NCI-H1105 treated with DMSO at 0.1 percent for 48 hours (cell line): ENCODE measurements at places on chromosomes 5 and 9.

DNA sequence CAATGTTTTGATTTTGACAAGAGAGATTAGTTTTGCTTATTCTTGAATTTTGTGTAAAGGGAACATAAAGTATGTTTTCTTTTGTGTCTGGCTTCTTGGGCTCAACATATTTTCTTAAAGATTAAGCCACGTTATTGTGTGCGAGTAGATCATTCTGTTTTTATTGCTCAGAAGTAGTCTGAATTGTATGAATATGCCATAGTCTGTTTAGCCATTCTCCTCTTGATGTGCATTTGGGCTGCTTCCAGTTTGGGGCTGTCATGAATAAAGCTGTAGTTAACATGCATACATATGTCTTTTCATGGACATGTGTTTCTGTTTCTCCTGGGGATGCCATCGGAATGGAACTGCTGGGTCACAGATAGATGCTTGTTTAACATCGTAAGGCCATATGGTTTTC is 198.9 kb downstream of the FANCC start:
- no peak for DNase-seq

GRCh38 chr9:21906881-21907280 is 87.3 kb downstream of the CDKN2A start:
- DNase-seq: no peak

DNA sequence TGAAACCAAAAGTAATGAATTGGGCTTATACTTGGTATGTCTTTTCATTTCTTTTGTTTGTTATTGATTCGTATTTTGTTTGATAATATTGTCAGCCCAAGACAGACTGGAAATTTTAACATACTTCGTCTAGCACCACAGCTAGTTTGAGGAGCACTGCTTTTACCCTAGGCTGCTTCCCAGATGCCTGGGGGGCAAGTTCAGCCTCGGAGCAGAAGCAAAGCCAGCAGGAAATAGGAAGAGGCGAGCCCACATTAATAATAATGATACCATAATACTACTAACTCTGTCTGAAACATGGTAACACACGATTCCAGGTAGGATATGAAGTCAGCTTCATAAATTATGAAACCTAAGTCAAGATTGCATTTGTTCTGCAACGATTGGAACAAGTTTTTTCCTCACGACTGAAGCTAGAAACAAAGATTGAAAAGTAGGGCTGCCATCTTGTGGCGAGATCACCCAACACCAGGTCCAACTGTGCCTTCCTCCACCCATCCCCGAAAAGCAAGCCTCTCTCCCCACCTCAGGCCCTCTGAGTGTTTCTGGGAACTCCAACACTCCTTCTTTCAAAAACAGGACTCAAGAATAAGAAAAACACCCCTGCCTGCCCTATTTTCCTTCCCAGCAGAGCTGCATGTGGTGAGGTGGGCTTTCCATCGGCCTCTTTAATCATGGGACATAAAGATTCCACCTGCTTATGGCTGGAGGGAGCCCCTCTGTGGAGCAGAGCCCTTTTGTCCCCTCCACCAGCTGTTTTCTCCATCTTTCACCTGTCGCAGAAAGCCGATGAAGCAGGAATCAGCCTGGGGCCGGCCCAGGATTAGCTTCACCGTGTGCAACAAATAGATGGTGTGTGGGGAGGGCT is 236.4 kb downstream of the CAAP1 start:
- no peak for DNase-seq

DNA sequence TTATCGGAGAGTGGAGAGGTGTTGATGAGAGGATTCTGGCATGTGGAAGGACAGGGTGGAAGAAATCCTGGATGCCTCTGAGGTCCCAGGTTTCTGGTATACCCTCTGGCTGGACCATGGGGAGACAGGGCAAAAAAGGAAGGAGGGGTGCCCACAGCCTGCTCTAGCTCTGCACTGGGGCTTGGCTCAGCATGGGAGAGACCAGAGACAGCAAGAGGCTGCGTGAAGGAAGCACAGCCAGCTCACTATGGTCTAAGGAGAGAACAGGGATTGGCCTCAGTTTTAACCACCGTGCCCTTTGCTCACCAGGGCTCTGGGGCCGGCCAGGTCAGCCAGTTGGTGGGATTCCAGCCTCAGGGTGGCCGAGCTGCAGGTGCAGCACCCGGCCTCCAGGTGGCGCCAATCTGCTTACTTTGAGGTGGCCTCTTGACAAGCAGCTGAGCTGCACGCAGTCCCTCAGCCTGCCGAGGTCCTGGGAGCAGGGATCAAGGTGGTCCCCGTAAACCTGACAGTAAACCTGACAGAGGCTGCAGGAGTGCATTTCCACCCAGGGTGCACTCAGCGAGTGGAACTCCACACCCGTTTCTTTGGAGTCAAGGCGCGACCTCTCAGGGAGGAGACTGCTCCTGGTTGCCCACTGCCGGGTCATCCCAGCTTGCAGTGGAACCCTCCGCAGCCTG is 25.0 kb upstream of the SPTLC1 start:
- peak; percentile 72 for DNase-seq

GRCh38 chr9:26744191-26744965 is 148.2 kb downstream of the CAAP1 start:
- peak; percentile 42 for DNase-seq

- no peak for DNase-seq
Measured at GRCh38 chr9:101209670-101210069, 175.1 kb downstream of the BAAT start.

DNA sequence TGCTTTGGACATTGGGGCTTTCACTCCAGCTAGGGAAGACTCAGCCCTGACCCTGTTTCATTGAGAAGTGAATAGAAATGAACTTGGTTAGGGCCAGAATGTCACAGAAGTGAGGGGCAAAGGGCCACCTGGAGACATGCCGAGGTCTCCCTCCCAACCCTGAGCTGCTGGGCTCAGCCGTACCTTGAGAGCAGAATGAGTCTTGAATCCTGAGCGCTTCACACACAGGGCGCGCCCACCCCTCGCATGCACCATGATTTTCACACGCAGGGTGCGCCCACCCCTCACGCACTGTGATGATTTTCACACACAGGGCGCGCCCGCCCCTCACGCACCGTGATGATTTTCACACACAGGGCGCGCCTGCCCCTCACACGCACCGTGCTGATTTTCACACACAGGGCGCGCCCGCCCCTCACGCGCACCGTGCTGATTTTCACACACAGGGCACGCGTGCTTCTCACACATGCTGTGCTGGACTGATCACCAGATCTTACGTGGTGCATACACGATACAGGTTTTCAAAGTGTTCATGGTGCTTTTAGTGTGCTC is 99.0 kb downstream of the EHMT1 start:
- no peak for DNase-seq

GRCh38 chr5:172456076-172456722 is 1.9 kb upstream of the SH3PXD2B start:
- DNase-seq: no peak

DNA sequence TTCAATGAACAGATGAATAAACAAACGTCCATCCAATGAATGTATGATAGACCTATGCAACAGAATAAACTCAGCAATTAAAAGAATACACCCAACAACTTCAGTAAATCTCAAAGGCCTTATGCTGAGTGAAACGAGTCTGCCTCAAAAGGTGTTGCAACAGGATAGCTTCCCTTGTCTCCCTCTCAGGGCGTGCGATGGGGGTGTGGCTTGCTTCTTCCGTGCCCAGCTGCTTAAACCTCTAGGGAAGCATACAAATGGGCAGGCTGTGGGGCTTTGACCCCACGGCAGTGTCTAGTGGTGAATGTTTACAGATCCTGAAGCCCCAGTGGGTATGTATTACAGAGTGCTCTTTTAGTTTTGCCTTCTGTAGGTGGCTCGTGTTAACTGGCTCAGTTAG is 87.0 kb upstream of the CCL21 start:
- no peak for DNase-seq

DNA sequence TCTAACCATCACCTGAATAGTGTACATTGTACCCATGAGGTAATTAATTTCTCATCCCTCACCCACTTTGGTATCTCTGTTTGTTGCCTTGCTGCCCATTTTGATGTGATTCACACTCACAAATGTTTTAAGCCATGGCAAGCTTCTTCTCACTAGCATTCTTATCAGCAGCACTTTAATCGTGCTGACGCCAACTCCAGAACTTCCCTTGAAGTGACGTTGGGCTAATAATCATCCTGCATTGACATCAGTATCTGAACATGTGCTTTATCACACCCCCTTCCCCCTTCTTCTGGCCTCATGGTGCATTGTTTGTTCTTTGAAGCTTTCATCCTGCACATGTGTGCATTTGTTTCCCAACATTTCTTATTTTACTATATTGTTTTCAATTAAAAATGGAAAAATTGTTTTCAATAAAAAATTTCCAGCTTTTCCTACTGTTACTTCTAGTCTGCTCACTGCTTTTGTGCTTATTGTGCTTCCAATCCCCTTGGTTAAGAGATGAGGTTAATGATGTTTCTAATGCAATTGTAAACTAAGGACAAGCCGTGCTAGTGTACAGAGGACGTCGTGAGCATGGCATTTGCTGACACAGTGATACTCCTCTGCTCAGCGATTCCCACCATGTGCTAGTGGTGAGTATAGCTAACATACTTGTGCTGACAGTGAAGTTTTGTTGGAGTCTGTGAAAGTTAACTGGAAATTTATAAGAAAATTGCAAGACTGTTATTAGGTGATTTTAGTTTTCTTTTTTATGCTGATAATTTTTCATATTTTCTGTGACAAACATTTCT is 238.5 kb downstream of the KDM4C start:
- no peak for DNase-seq

GRCh38 chr9:115373710-115374045 is 255.7 kb upstream of the TNC start:
- no peak for DNase-seq

- DNase-seq: no peak
Measured at GRCh38 chr5:83744821-83745220, 24.2 kb upstream of the HAPLN1 start.

DNA sequence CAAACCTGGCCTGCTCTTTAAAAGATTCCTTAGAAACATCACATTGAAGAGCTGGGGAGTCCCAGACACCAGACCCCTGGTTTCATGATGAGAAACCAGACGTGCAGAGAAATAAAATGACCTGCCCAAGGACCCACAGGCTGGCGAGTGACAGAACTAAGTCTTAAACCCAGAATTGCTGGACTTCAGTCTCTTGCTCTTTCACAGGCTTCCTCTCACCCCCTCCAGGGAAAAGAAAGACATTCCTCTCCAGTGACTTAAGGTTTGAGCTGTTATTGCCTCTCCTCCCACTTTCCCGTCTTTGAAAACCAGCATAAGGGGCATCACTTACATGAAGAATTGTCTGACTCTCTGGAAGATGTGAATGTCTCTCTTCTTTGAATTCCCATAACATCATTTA is 535.2 kb downstream of the IRX1 start:
- DNase-seq: no peak

DNA sequence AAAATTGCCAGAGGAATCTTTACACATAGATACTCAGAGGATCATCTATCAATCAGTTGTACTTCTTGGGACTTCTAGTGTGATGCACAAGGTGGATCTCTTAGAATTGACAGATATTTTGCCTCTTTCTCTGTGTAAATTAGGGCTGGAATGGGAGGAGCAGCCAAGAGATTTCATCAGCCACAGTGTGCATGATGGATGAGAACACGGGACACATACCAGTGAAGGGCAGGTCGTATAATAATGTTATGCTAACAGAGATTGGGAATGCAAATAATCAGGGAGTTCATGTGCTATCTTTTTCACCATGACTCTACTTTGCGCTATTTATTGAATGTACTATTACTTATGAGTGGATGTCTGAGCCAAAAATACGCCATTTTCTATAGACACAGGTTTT is 43.3 kb upstream of the ISOC1 start:
- DNase-seq: no peak

DNA sequence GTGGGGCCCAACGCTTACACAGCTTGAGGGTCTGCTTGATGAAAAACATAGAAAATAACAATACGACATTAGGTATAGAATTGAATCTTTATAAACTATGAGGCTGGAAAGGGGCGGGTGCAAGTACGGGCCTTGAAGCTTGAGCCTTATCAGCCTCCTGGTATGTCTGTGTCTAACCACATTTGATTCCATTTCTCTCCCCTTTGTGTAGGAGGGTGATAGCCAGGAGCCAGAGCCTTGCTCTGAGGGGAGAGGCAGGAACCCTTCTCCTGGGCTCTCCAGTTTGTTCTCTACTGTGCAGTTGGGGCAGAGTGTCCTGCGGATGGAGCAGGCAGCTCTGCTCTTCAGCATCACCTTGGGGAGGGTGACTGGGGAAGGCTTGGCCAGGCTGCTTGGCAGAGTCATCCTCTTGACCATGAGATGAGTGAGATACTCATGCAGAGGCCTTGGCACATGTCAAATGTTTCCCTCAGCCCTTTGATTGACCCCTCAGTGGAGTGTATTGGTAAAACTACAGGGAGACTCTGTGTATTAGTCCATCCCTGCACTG is 153.5 kb downstream of the SEMA6A start:
- DNase-seq: no peak

GRCh38 chr9:91785447-91785842 is 164.6 kb downstream of the ROR2 start:
- DNase-seq: no peak

GRCh38 chr9:133854765-133855164 is 116.6 kb upstream of the SARDH start:
- DNase-seq: no peak

DNA sequence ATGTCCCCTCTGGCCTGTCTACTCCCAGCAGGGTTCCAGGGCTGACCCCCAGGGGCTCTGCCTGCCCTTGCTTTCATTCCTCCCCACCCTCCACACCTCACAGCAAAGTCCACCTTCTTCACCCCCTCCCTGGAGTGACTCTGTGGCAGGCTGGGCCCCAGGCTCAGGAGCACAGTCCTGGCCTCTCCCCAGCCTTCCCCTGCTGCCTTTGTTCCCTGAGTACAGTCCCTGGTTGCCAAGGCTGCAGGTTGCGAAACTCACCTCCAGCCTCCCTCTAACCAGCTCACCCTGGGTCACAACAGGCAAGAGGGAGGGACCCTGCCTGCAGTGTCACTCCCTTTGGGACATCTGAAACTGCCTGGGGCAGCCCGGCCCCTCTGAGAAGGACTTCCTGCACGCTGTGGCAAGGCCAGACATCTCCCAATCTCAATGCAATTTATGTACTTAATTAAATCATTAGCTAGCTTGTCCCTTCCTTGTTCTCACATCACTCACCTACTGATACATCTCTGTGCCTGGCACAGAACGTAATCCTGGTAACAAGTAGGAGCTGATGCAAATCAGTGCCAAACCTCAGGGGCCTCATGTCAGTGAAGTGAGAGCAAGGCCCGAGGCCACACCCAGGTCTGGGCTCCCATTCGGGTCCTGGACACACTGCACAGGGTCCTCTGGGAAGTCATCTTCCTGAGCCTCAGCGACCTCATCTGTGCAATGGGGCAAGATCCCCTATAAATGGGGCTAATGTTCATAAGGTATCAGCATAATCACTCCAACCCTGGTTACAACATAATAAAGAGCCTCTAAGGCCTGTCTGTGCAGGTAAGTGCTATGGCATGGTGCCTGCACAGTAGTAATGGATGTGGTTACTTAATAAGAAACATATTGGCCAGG is 27.3 kb upstream of the TRIM14 start:
- DNase-seq: no peak

GRCh38 chr5:104186100-104186499 is 623.5 kb upstream of the NUDT12 start:
- DNase-seq: no peak
